ENCODE measurements at places on chromosomes 11 and 22.

- DNase-seq: no peak
Measured at GRCh38 chr22:44505796-44506354, 7.8 kb upstream of the RTL6 start.

GRCh38 chr11:69400140-69400539 lies 81.3 kb upstream of the LINC01488 start:
- DNase-seq: no peak

GRCh38 chr22:35045451-35045850 lies 20.5 kb upstream of the ISX start:
- DNase-seq: no peak

DNA sequence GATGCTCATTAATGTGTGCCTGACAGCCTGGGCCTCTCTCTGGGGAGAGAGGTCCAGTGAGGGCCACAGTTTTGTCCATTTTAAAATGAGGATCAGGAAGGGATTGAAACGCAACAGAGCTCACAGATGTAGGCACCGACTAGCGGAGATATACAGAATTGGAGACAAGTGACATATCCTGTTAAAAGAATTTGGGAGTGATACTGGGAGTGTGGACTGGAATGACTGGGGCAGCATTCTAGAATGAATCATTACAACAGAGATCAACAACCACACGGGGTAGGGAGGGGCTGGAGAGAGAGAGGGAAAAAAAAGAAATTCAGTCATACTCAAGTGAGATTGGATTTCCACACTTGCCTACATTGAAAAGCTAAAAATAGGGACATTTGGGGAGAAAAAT lies 2.5 kb upstream of the NCAM1 start:
- DNase-seq: peak; percentile 39

GRCh38 chr11:6391537-6392134 lies 1.4 kb downstream of the SMPD1 start:
- no peak for DNase-seq

DNA sequence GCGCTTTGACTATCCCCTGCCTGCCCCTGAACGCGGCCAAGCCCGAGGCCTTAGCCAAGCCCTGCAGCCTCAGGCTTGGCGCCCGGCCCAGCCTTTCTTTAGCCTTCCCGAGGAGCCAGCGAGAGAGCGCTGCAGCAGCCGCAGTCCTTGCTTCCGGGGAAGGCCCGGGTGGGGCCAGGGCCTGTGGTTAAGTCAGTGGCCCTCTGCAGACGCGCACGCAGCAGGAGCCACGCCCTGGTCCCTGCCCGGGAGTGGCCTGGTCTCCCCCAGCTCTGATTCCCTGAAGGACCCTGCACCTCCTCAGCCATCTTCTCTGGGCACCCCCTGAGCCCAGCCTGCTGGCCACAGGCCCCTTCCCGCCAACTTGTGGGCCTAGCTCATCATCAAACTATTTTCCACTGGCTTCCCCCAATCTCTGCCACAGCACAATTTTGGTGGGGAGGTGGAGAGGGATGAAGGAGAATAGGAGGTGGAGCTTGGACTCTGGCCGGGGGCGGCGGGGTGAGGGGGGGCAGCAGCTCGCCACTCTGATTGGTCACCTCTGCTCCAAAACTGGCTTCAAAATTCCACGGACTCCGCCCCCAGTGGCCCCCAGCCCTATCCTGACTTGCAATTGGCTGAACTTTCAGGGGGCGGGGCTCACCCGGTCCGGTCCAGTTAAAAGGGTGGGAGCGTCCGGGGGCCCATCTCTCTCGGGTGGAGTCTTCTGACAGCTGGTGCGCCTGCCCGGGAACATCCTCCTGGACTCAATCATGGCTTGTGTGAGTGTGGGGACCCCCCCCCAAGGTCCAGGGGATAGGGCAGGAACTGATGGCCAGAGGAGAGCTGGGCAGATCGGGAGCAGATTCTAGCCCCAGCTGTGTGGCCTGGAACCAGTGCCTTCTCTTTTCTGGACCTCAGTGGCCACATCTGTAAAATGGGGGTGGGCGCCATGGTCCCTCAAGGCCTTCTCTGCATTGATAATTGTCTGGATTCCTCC lies at the start of gene LGALS1:
LGALS1 (plus strand) TSS at position 686 of the 979 bp plus-strand sequence; CDS start at position 753, 67 bp downstream.
- DNase-seq: peak; percentile 98

- peak; percentile 69 for DNase-seq
Measured at GRCh38 chr22:36510966-36511881, 4.4 kb upstream of the FOXRED2 start.

DNA sequence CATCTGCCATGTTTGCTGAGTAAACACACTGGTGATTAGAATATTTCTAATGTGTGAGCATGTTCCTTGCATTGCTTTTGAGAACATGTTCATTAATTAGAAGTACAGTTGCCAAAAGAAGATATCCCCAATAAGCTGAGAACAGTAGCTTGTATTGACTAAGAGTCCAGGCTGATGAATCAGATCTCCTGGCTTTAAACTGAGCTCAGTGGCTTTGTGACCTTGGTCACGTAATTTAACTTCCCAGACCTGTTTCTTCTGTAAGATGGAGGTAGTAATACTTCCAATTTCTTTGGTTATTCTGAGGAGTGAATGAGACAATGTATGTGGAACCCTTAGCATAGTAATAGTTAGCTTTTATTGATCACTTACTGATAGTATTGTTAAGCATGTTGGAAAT lies 61.9 kb downstream of the CYB5R2 start:
- no peak for DNase-seq

DNA sequence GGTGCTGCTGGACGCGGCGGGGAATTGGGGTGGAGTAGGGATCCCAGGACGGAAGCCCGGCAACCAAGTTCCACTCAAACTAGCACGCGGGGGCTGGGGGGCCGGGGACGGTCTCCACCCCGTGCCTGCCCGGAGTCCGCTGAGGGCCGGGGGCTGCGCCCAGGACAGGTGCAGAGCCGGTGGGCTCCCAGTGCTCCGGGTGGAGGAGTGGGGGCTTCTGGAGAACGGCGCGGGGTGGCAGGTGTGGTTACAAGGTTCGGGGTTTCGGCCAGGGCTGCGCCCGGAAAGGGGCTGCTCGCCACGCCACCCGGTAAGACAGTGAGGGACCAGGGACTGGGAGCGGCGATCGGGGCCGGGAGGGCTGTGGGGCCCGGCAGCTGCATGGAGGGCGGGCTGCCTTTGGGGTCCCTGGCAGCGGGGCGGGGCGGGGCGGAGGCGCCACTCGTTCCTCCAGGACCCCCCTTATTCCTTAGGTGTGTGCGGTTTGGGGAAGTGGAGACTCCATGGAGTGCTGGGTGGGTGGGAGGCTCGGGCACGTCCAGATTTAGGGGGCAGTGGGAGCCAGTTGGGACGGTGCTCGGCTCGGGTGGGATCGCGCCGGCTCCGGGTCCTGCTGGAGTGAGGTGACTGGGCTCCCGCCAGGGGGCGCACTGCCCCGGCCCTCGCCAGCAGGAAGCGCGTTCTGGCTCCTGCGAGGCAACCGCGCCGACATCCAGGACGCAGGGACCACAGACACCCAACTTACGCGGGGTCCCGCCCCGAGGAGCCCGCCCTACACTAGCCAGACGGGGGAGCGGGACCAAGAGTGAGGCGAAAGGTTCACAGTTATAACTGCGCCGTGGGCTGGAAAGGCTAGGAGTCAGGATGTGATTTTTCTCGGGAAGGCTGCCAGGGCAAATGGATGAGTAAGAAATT lies 868 bp downstream of the TSPAN18 start:
- DNase-seq: peak; percentile 92
